Peyer's patch (tissue), 4 donors: ENCODE measurements at places on chromosomes 2 and 18. TPM values are rescaled to one million over a fixed set of nuclear protein-coding genes. Genes with fewer than 3 reads are reported as not detected.

DNA sequence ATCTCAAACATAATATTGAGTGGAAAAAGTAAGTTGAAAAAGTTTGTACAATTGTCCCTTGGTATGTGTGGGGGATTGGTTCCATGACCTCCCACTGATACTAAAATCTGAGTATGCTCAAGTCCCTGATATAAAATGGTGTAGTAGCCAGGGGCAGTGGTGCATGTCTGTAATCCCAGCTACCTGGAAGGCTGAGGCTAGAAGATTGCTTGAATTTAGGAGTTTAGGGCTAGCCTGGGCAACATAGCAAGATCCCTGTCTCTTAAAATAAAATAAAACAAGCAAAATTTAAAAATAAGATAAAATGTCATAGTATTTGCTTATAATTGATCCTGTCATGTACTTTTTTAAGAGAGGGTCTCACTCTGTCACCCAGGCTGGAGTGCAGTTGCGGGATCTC is 122.0 kb downstream of the PTRHD1 start:
- H3K4me3 ChIP-seq = no peak overlapping the region
- no peaks in the 10 kb centered on the region for H3K36me3 ChIP-seq
- H3K27ac ChIP-seq = no peak overlapping the region
- no peak for DNase-seq

DNA sequence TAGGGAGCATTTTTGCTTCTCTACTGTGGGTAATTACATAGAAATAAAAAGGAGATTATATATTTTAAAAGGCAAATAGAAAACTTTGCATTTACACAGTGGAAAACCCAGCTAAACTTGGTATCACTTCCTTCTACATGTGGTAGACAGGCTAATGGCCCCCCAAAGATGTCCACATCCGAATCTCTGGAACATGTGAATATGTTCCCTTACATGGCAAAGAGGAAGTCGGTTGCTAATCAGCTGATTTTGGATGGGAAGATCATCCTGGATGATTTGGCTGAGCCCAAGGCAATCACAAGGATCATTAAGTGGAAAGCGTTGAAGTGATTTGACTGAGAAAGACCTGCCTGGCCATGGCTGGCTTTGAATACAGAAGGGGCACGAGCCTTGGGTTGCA is 26.2 kb downstream of the CREG2 start:
- H3K27ac ChIP-seq = no peak overlapping the region
- no peak for DNase-seq
- H3K4me1 ChIP-seq = no peaks in the 10 kb centered on the region

Gene CHPF
- total RNA-seq = 90.4 TPM

Gene SP110
- 21.6 TPM for total RNA-seq

GRCh38 chr2:217167531-217167930 is 307.7 kb upstream of the TNP1 start:
- H3K27me3 ChIP-seq = no peaks in the 10 kb centered on the region
- no peak overlapping the region for H3K27ac ChIP-seq
- DNase-seq = no peak
- H3K36me3 ChIP-seq = no peaks in the 10 kb centered on the region
- H3K4me1 ChIP-seq = no peaks in the 10 kb centered on the region

- no peak overlapping the region for H3K27ac ChIP-seq
- no peak for DNase-seq
- no peaks in the 10 kb centered on the region for H3K27me3 ChIP-seq
- H3K4me1 ChIP-seq = no peaks in the 10 kb centered on the region
Observed at GRCh38 chr2:139366681-139367080, 586.5 kb upstream of the NXPH2 start.

DNA sequence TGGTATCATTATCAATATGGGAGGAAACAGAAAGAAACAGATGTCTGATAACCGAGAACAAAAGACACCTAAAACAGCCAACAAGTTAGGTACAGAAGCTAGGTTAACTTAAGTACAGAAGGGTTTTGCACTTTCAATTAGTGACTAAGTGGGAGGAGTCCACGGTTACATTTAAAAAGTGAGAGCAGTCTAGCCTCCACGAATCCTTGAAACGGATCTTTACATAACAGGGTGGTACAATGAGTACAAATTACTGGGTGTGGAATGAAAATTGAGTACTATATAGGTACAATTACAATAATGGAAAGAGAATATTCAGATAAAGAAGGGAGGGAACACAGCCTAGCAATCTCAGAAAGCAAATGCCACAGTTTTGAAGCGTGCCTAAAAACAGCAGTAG is 76.6 kb downstream of the TLK1 start:
- no peak for DNase-seq
- H3K4me1 ChIP-seq = no peaks in the 10 kb centered on the region
- H3K4me3 ChIP-seq = no peak overlapping the region
- H3K27me3 ChIP-seq = no peaks in the 10 kb centered on the region

- H3K36me3 ChIP-seq = no peaks in the 10 kb centered on the region
- no peak overlapping the region for H3K27ac ChIP-seq
- no peaks in the 10 kb centered on the region for H3K27me3 ChIP-seq
- H3K4me3 ChIP-seq = no peak overlapping the region
Observed at GRCh38 chr2:71561441-71562267, 108.3 kb downstream of the DYSF start.

GRCh38 chr18:44771956-44772917 is 91.5 kb downstream of the SETBP1 start:
- peak; percentile 58 for DNase-seq
- no peaks in the 10 kb centered on the region for H3K36me3 ChIP-seq
- no peaks in the 10 kb centered on the region for H3K27me3 ChIP-seq

DNA sequence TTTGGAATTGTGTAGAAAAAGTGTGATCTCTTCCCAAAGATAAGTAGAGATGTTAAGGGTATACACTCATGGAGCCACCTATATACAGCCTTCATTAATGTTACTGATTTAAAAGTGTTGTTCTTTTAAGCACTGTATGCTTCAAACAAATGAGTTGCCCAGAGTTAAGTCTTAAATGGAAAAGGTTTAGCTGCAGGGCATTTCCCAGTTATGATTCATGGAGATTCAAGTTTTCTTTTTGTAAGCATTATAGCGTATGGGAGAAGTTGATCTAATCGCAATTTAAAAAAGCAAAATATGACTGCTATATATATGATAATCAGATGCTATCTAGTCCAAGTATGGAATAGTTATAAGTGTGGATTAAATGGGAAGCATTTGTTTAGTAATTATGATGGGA is 4.8 kb downstream of the PDK1 start:
- no peak overlapping the region for H3K27ac ChIP-seq
- no peaks in the 10 kb centered on the region for H3K4me1 ChIP-seq
- no peak overlapping the region for H3K4me3 ChIP-seq
- H3K27me3 ChIP-seq = no peaks in the 10 kb centered on the region

Gene SETBP1
- 86.6 TPM for total RNA-seq

Gene NHEJ1
- 58.8 TPM for total RNA-seq

Gene IL1RL1
- 6.3 TPM for total RNA-seq

DNA sequence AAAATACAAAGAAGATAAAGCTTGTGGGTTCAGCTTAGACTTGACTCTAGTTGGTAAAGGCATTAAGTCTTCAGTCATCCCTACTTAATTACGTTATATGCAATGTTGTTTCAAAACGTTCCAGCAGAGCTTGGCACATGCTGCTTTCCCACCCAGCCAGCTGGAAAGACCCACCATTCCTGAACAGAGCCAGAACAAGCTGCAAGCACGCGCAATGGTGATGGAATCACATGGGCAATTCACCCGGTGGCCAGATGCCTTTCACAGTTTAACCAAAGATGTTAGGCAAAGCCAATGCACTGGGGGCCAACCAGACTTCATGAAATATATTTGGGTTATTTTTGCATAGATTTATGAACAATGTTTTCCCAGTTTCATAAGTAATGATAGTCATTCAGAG is 123.4 kb upstream of the CDH20 start:
- H3K27me3 ChIP-seq = no peaks in the 10 kb centered on the region

- no peak overlapping the region for H3K27ac ChIP-seq
- DNase-seq = no peak
- no peaks in the 10 kb centered on the region for H3K36me3 ChIP-seq
- no peaks in the 10 kb centered on the region for H3K4me1 ChIP-seq
- no peaks in the 10 kb centered on the region for H3K27me3 ChIP-seq
- no peak overlapping the region for H3K4me3 ChIP-seq
Observed at GRCh38 chr2:207320381-207321159, 154.8 kb upstream of the KLF7 start.

Gene TDRD15
- total RNA-seq = 0.83 TPM

- H3K27me3 ChIP-seq = no peaks in the 10 kb centered on the region
- no peak overlapping the region for H3K27ac ChIP-seq
- no peaks in the 10 kb centered on the region for H3K36me3 ChIP-seq
- H3K4me3 ChIP-seq = no peak overlapping the region
- DNase-seq = no peak
Observed at GRCh38 chr18:49251451-49251850, 209.0 kb downstream of the DYM start.

GRCh38 chr2:71704688-71705087 is 251.3 kb downstream of the DYSF start:
- H3K36me3 ChIP-seq = no peaks in the 10 kb centered on the region
- no peak overlapping the region for H3K27ac ChIP-seq
- H3K4me1 ChIP-seq = no peaks in the 10 kb centered on the region
- no peak for DNase-seq

DNA sequence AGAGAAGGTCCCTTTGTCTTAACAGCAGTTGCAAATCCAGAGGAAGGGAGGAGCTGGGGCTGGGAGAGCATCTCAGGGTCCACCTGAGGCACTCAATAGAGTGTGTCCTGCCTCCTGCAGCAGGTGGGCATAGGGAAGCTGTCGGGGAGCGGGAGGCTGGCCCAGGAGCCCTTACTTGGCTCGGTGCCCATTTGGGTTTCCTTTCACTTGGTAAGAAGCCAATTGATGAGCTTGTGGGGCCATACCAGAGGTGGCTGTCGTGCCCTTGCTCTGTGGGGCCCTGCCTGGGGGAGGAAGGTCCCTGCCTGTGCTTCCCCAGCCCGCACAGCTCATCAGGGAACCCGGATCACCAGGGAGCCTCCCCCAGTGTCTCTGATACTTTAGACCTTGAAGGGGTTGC is 229.7 kb downstream of the DYSF start:
- H3K36me3 ChIP-seq = no peaks in the 10 kb centered on the region
- no peak for DNase-seq
- no peaks in the 10 kb centered on the region for H3K27me3 ChIP-seq
- H3K4me3 ChIP-seq = no peak overlapping the region

Gene PSMA8
- total RNA-seq = not detected

GRCh38 chr2:113791697-113792590 is 35.5 kb upstream of the SLC35F5 start:
- no peak for DNase-seq
- no peak overlapping the region for H3K4me3 ChIP-seq
- no peaks in the 10 kb centered on the region for H3K4me1 ChIP-seq
- no peaks in the 10 kb centered on the region for H3K36me3 ChIP-seq
- no peak overlapping the region for H3K27ac ChIP-seq
